ENCODE measurements at places on chromosomes 11 and 22.

- no peak for DNase-seq
Measured at GRCh38 chr22:25027959-25028840, 75.7 kb downstream of the KIAA1671 start.

DNA sequence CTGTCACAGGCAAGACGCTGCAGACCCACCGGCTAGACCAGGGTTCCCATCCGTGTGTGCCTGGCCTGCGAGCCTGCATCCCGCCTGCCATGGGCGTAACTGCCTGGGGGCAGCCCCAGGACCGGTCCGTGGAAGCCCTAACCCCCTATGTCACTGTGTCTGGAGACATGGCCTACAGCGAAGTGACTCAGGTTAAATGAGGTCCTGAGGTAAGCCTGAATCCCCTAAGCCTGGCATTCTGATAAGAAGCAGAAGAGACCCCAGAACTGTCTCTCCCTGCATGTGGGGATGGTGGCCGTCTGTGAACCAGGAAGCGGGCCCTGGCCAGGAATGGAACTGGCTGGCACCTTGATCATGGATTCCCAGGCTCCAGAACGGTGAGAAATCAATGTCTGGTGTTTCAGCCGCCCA is 570.1 kb downstream of the BRD1 start:
- DNase-seq = no peak

- no peak for DNase-seq
Measured at GRCh38 chr11:62260261-62260953, 9.6 kb upstream of the SCGB2A2 start.

- no peak for DNase-seq
Measured at GRCh38 chr22:43408009-43408408, 3.8 kb upstream of the MPPED1 start.

- DNase-seq = peak; percentile 3
Measured at GRCh38 chr11:118081241-118081958, 4.5 kb downstream of the TMPRSS4 start.

DNA sequence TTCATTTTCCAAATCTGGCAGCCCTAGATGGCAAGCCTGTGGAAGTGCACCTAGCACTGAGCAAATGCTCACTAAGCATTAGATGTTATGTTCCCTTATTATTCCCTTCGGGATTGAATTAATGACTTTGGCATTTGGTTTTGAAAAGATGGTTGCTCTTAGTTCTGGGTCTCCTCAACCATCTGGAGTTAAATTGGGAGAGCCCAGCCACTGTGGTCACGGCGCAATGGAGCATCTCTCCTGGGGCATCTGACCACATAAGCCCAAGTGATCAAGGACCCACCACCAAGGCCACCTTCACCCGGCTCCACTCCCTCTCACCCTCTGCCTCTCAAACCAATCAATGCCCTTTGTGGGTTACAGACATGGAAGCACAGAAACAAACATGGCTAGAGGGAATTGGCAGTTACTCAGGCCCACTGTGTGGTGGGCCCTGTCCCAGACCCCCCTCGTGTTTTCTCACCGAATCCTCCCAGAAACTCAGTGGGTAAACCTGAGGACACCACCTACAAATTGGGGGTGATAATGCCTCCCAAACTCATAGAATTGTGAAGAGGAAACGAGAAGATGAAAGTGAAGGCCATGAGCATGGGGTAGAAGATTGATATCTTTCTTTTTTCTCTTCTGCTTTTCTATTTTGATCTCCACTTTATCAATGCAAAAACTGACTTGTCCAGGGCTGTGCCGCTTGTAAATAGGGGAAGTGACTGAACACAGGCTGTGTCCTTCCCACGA is 52.2 kb downstream of the IRAG1 start:
- DNase-seq = no peak
